LHCN-M2 (cell line): ENCODE measurements at places on chromosomes 6 and 20. TPM values are rescaled to one million over a fixed set of nuclear protein-coding genes. Genes with fewer than 3 reads are reported as not detected.
A peak's percentile ranks its signal among the peaks of the same experiment; 100 is the strongest.

- peak; percentile 27 for DNase-seq
These were observed 20.1 kb upstream of the MTCL3 start for GRCh38 chr6:127539272-127539671.

DNA sequence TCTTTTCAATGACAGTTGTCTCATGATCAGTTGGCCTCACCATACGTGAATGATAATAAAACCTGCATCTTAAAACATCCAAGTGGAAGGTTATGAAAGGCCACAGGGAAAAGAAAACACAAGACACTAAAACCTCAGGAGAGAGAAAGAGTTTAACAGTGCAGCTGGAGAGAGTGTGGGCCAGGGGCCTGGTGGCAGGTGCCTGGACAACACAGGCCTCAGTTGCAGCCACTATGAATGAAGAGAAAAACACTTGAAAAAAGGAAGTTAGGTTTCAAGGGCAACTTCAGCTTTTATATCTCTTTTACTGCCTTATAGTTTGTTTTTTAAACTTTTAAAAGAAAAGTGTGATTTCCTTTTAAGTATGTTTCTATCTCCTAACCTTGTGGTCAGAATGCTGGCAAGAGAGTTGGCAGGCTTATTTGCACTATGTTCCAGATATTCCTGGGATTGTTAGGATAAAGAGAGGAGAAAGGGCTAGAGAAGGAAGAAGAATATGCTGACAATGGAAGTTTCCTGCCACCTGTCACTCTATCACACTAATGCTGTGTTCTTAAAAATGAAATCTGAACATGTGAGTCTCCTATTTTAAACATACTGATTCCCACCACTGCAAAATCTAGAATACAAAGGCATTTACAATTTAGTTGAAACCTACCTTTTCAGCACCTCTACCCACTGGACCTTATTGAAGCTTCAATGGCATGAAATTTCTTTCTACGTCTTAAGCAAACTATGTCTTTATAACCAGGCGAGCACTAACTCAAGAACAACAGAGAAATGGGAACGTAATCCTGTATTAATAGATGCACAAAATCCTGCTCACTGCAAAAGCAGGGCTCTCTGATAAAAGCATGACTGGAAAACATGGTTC, 222.4 kb downstream of the CD83 start:
- DNase-seq: no peak

The OR2H1 gene
- not detected in 2 replicates for total RNA-seq

The HMGN3 gene
- 67.8 and 80.7 TPM in 2 replicates for total RNA-seq

The METTL24 gene
- total RNA-seq: not detected in 2 replicates

DNA sequence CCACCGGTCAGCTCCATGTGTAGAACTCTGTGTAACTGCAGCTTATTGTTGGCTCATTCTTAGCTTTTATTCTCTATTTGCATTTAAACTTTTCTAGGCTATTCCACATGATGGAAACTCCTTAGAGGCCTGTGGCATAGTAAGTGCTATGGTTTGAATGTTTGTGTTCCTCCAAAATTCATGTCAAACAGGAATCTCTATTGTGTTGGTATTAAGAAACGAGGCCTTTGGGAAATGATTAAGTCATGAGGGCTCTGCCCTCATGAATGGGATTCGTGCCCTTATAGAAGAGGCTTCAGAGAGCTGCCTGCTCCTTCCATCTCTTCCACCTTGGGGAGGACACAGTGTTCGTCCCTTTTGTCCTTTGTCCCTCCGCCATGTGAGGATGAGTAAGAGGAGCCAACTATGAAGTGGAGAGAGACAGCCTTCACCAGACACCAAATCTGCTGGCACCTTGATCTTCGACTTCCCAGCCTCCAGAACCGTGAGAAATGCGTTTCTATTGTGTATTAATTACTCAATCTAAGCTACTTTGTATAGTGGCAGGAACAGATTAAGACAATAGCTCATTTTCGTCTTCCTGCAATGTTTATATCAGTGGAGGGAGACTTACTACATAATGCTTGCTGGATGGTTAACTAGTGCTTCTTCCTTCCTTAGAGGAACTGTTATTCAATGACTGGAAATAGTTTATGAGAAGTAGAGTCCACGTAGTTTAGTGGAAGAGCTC, 361.1 kb downstream of the FARS2 start:
- no peak for DNase-seq

DNA sequence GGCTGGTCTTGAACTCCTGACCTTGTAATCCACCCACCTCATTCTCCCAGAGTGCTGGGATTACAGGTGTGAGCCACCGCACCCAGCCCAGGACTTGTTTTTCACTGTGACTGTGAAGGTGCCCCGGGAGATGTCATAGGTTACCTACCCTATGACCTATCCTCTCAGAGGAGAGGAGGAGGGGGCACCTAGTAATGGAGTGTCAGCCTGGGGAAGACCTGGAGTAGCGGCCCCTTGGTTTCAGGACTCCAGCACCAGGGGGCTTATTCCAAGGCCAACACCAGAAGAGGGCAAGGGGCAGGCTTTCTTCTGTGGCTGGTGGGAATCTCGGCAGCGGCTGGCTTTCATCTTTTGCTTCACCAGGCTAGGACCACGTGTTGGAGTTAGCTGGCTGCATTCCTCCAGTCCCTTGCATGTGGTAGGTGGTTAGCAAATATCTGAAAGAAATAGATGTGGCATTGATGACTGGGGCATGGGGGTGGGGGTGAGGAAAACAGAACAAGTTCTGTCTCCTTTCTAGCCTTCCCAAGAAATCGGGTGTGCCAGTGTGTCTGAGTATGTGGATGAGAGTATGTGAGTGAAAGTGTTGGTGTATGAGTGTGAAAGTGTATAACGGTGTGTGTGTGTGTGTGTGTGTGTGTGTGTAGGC, 7.9 kb upstream of the ITPR3 start:
- DNase-seq: peak; percentile 81

DNA sequence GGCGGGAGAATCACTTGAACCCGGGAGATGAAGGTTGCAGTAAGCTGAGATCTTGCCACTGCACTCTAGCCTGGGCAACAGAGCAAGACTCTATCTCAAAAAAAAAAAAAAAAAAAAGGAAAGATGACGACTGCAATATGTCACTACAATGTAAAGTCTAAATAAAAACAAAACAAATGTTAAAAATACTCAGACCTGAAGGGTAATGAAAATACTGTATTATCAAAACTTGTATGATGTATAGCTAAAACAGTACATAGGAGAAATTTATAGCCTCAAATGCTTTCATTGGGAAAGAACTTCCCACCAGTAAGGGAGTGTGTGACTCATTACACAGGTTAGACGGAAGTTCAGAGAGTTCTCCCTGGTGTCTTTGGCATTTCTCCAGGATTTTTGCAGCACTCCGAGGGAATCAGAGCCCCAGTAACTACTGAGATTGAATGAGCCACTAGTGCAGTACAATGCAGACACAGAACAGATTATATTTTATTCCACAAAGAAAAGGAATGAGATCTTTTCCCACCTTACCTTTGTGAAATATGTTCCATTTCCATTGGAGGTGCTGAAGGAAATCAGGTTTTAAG, 12.5 kb upstream of the RALGAPB start:
- DNase-seq: peak; percentile 75

GRCh38 chr20:32457479-32457986, 99.4 kb downstream of the ASXL1 start:
- peak; percentile 54 for DNase-seq

GRCh38 chr6:167056370-167056769, 57.2 kb downstream of the CEP43 start:
- DNase-seq: peak; percentile 56

The TNFAIP3 gene
- total RNA-seq: 2.4 TPM in 2 replicates

The CGA gene
- not detected in 2 replicates for total RNA-seq
